Cardiac muscle cell (in vitro differentiated cells and primary cell): ENCODE measurements at places on chromosomes 6 and 20.

DNA sequence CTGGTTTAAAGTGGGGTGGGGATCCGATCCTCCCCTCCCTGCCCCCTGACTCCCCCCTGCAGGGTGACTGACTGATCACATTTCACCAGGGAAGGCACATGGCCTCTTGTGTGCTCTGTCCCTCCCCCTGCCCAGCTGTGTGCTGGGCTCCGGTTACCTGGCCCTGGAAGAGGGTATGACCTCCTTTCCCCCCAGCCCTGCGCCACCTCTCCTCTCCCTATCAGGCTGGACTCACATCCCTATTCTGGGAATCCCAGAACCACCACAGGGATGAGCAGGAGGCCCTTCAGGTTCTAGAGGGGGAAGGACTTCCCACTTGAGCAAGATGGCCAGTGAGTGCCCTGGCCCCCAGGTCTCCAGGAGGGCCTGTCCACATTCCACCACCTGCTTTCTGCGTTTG is 2.1 kb upstream of the IP6K3 start:
- DNase-seq = no peak

DNA sequence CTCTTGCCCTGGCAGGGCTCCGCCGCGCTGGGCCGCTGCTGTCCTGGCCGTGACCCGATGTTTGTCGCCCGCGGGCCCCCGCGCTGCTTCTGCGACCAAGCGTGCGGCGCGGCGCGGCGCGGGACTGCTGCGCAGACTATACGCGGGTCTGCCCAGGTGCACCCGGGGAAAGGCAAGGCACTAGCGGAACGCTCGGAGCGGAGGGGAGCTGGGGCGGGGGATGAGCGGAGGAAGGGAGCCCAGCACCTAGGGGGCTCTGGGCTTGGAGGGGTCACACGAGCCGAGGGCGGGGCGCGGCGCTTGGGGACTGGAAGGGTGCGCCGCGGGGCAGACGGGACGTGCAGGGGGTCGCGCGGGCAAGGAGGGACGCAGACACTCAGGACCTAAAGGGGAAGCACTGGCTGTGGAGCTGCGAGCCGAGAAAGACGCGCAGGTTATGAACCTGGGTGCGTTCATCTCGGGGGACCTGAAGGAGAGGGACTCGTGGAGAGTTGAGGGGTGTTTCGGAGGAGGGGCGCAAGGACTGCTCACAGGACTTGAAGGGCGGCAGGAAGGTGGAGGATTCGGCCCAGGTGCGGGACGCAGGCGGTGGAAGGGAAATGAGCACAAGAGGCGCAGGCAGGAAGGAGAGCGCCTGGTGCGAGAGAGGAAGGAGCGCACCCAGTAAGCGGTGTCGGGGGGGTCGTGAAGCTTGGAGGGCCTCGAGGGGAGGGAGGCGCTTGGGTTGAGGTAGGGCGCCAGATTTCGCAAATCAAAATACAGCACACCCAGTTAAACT is 40.8 kb upstream of the ZNFX1 start:
- DNase-seq = no peak

- DNase-seq = no peak
Measured at GRCh38 chr6:13668291-13668928, 43.2 kb downstream of the RANBP9 start.

GRCh38 chr6:114049367-114049966 is 78.5 kb upstream of the HDAC2 start:
- no peak for DNase-seq

DNA sequence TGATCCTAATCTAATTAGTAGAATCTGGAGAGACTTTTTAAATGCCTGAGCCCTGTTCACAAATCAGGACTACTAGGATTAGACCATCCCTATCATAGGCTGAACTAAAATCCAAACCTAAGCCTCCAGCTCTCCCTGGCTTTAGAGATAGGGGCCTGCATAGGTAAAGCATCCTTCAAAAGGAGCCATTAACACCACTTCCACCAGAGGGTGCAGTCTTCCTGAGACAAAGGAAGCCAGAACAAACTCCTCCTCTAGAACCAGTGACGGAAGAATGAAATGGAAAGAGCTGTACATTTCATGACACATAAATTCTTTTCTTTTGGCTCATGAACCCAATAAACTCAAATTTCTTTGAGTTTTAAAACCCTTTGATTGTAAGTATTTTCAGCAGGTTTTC is 291.2 kb upstream of the ADGRB3 start:
- peak; percentile 20 for DNase-seq

DNA sequence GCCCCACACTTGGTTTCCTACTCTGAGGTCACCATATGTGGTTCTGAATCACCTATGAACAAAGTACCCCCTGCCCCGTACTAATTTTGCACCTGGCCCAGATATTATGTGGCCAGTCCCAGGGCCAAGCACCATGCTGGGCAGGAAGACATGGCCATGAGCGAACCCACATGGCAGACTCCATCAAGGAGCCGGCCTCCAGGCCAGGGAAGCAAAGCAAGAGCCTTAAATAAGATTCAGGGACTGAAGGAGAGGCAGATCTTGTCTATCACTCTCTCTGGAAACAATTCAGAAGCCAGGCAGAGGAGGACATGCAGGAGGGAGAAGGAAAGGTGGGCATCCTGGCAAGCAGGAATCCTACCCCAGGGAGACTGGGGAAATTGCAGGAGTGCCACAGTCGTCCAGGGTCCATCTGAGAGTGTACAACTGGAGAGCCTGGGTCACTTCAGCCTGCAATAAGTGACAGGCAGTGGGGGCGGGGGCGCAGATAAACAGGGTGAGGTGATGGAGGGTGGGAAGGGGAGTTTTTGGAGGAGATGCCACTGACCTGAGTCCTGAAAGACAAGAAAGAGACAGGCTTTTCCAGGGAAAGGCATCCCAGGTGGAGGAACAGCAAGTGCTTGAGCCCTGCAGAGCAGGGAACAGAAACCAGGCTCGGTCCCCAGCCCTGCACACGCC is 2.1 kb upstream of the BMP7 start:
- DNase-seq = no peak

GRCh38 chr6:150169609-150170008 is 26.8 kb downstream of the PPP1R14C start:
- no peak for DNase-seq

DNA sequence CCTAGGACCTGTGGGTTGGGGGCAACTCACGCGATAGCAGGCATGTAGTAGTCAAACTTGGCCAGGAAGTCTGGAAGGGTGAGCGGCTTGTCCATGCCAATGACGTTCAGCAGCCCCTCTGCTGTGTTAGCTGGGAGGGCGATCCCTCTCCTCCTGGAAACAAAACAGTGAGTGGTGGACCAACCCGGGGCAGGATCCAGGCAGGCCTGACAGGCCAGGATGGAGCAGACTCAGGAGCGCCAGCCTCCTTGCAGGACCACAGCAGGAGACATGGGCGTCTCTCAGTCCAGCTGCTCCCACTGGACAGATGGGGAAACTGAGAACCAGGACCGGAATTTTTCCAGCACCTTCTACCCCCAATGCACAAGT is 22.5 kb downstream of the ADA start:
- DNase-seq = no peak

GRCh38 chr6:165662749-165663376 is at the start of gene PDE10A:
TSS of gene PDE10A (minus strand) at chr6:165663241. CDS start at chr6:165662811, 430 bp downstream.
- peak; percentile 91 for DNase-seq
